Natural killer cell treated with Interleukin-12 subunit alpha and Interleukin-12 subunit beta and Interleukin-15 and Interleukin-18, amount 100 ng/mL, for 72 hours (primary cell): ENCODE measurements at places on chromosomes 11 and 22. TPM values are rescaled to one million over a fixed set of nuclear protein-coding genes. Genes with fewer than 3 reads are reported as not detected.

- peak; percentile 65 for DNase-seq
Measured at GRCh38 chr11:86672007-86672621, at the start of gene ME3. Gene ME3, minus strand, starts transcription at chr11:86672616.

DNA sequence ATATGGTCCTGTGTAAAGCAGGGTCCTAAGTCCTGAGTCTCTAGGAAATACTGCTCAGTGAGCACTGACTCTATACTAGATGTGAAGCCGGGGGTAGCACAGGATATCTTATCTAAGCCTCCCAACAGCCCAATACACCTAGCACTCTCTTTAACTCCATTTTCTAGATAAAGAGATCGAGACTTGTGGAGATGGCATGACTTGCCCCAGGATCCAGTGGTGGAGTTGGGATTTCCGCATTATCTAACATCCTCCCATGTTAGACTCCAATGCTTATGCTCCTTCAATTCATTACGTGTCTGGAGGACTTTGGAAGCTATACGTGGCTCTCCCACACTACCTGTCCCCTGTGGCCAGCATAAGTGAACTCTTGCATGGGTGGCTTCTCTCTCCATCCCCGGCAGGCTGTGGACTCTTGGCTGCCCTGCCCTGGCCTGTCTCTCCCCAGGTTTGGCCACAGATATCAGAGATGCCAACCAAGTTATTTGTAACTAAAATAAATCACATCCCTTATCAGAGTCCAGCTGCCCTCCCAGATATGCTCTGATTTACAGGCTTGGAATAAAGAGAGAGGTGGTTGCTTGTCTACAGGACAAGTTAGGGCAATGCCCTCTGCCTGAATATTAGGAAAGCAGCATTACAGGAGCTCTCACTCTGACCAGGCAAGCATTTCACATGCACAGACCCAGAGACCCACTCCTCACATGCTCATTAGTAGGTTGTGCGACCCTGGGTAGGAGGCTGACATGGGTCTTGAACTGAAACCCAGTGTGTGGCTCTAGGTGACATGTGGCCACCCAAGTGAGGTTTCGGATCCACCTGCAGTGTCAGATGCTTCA, 4.5 kb downstream of the CD44 start:
- no peak for DNase-seq

DNA sequence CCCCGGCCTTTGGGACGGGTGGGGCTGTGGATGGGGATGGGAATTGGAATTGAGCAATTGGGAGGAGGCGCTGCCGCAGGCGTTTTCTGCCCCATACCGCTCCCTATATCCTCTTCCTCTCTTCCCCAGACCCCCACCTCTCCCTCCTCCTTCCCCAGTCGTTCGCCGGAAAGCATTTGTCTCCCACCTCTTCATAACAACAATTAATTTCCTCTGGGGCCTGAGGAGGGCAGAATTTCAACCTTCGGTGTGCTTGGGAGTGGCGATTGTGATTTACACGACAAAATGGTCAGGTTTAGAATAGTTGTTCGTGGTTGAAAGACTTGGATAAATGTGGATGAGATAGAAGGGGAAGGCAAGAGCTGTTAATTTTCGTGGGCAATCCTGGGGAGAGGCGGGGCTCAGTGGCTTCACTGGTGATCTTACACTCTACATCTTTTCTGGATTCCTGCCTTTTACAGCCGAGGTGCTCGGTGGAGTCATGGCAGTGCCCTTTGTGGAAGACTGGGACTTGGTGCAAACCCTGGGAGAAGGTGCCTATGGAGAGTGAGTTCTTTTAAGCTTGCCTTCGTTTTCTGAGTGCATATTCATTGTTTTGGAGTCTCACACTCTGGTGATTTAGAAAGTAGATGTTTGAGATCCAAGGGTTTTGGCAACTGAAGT, 1.5 kb downstream of the CHEK1 start:
- no peak for DNase-seq

DNA sequence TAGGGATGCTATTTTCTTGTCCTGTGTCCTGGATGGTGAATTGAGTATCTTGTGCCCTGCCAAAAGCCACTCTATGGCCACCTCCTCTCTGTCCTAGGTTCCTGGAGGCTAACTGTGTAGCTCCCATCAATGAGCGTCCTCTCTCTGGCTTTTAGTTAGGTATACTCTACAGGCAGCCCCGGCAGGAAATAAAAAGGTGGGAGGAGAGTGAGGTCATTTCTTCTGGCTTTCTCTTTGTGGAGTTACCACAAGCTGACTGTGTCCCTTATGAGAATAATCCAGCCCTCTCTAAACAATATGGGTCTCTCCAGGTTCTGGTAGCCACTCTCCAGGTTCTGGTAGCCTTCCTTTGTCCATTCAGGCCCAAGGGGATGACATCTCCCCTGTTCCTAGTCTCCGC, 11.7 kb upstream of the ASPHD2 start:
- no peak for DNase-seq

GRCh38 chr11:35650006-35650405, 12.6 kb upstream of the TRIM44 start:
- DNase-seq, result no peak

GRCh38 chr11:119726150-119726553, 2.8 kb downstream of the NECTIN1 start:
- no peak for DNase-seq

GRCh38 chr11:21825127-21825526, 367.8 kb upstream of the ANO5 start:
- no peak for DNase-seq

DNA sequence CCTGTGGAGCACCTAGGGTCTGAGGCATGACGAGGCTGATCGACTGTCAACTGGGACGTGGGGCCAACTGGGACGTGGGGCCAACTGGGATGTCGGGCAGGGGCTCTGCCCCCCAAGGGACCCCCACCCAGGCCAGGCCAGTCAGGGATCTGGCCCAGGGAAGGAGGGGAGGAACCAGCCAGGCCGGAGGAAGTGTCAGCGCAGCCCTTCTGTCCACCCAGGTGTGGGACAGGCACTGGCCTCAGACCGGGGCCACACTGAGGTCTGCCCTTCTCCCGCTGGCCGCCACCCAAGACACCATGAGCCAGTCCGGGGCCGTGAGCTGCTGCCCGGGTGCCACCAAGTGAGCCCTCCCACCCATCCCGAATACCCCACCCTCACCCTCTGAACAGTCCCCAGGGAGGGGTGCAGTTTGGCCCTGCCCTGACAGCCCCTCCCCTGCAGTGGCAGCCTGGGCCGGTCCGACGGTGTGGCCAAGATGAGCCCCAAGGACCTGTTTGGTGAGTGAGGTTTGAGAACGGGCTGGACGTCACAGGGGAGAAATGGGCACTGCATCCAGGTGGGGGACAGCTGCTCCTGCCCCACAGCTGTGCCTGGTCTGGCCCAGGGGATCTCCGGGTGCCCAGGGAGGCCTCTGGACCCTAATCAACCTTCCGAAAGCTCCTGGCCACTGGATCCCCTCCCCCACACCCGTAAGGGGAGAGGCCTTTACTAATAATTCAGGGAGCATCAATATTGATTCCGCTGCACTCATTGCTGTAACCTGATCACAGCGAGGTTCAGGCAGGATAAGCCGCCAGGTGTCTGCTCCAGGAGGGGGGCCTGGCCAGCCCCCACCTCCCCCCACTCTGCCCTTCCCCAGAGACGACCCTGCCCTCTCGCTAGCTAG, 3.3 kb downstream of the EPS8L2 start:
- DNase-seq, result peak; percentile 47

- DNase-seq, result no peak
Measured at GRCh38 chr11:78961247-78961646, 386.6 kb upstream of the NARS2 start.

- DNase-seq, result no peak
Measured at GRCh38 chr11:17473071-17473744, 3.4 kb downstream of the ABCC8 start.

DNA sequence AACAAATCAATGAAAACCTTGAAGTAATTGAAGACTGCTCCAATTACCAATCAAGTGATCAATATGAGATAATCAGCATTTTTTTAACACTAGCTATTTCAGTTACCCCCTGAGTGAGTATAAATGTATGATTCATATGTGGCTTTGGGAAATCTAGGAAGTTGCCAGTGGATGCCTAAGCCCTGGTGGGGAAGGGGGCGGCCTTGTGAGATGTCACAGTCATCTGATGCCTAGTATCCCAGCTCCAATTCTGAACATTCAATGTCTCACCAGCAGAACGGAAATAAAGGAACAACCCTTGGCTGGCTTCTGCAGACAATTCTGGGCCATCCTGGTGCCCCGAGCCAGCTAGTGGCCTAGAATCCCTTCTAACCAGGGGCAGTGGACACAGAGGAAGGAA, 58.5 kb upstream of the TIMP3 start:
- no peak for DNase-seq

DNA sequence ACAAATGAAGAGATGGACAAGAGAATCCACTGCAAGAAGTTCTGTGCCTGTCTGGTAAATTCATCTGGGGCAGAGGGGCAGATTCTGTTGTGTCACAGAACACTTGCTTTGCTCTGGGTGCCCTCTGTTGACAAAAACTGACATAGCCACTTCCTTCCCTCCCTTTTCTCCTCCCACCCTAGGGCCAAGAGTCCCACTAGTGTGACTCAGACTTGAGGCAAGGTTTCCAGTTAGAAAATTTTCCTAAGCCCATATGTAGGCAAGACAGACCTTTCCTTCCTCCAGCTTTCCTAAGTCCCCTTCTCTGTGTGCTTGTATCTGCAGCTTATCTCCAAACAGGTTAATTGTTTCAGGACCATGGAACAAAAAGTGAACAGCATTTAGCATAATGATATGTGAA, 106.8 kb downstream of the RBFOX2 start:
- DNase-seq, result no peak

GRCh38 chr11:43410394-43410793, 51.7 kb downstream of the TTC17 start:
- DNase-seq, result no peak

GRCh38 chr11:103844327-103845215, 191.9 kb upstream of the DDI1 start:
- DNase-seq, result no peak

GRCh38 chr11:60978546-60979380, 7.3 kb downstream of the CD6 start:
- DNase-seq, result peak; percentile 82

- DNase-seq, result no peak
Measured at GRCh38 chr11:104654181-104654813, 244.0 kb downstream of the CASP12 start.

DNA sequence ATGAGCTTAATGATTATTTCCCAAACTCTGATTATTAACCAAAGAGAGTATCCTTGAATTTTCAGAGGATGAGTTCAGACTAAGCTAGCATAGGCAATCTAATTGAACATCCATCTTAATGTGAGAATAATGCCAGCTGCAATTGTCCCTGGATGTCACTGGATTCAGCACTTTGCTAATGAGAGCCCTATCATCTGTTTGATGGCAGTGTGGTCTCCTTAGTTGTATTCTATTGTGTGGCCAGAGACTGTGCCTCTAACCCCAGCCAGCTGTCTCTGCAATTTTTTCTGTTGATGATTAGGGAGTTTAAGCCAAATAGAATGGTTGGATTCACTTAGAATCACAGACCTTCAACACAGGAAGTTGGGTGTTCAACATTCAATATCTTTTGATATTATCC, 1249.5 kb downstream of the FAM181B start:
- DNase-seq, result no peak

DNA sequence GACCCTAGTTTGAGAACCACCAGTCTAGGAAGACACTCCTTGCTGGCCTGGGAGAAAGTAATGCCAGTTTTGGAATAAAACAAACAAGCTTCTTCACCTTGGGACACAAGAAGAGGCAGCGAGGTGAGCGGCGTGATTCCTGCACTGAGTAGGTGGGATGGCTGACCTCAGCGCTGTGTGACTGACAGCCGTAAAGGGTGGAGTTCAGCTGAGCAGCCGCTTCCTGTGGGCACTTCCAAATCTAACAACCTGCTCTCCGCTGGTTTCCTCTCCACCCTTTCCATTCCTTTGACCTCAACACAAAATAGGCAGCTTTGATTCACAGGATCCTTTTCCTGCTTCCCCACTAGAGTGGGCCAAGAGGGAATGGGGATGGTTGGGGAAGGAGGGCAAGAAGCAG, 45.8 kb downstream of the PC start:
- DNase-seq, result no peak

GRCh38 chr22:29369460-29369859, 18.9 kb downstream of the AP1B1 start:
- DNase-seq, result no peak

DNA sequence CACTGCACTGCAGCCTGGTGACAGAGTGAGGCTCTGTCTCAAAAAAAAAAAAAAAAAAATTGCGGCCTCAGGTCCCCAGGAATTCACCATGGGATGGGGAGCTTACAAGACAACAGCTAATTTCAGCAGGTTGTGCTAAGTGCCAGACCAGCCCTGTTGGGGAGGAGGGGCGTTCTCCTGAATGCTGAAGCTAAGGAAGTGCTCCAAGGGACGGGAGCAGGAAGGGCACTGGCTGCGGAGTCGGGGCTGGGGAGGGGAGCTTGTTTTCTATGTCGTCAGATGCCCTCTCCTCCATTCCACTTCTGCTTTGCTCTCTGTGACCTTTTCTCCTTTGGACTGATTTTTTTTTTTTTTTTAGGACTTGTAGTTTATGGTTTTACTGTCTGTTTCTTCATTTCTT, 4.5 kb downstream of the ADAMTS15 start:
- no peak for DNase-seq

GRCh38 chr11:45606514-45607281, 58.7 kb downstream of the CHST1 start:
- no peak for DNase-seq

GRCh38 chr11:114724916-114725524, 46.7 kb downstream of the NXPE2 start:
- no peak for DNase-seq

DNA sequence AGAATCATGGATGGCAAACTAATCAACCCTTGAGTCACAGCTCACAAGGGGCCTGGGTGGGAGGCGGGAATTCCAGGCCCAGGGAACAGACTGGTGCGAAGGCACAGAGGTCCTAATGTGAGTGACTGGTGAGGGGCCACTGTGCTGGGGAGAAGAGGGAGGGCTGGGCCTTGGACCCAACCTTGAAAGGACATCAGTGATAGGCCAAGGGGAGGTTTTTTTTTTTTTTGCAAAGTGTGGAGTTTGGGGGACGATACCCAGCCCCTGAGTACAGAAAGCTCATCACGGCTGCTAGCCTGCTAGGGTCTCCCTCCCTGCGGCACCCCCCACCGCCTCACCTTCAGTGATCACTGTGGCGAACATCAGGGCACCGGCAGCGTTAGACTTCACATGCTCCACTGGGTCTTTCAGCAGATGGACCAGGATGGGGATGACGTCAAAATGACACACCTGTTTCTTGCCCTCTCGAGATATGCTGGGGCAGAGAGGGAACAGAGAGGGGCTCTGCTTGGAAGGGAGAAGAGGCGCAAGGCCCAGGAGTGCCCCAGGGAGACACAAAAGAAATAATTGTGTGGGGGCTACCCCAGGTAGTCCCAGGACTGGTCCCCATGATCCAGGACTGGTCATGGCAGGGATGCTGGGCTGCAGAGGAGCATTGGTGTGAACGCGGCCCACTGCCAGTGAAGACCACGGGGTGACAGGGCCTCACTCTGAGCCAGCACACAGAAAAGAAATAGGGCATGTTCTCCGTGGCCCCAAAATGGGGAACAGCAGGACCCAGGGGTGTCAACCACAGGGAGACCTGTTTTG, 8.6 kb upstream of the GNAZ start:
- no peak for DNase-seq

The LARGE2 gene
- not detected for total RNA-seq

The MICALL1 gene
- total RNA-seq, result 21.3 TPM

The CPT1B gene
- 102 TPM for total RNA-seq

The SCN2B gene
- not detected for total RNA-seq

The SELENOM gene
- total RNA-seq, result 6.0 TPM

The B3GAT1 gene
- total RNA-seq, result 10.2 TPM

The TEX12 gene
- total RNA-seq, result not detected

The SLC22A8 gene
- total RNA-seq, result not detected

The DDI1 gene
- total RNA-seq, result not detected
